ENCODE measurements at places on chromosomes 7 and 10.
A peak's percentile ranks its signal among the peaks of the same experiment; 100 is the strongest.

GRCh38 chr7:138816650-138817049 lies 18.7 kb upstream of the ATP6V0A4 start:
- DNase-seq, result no peak

DNA sequence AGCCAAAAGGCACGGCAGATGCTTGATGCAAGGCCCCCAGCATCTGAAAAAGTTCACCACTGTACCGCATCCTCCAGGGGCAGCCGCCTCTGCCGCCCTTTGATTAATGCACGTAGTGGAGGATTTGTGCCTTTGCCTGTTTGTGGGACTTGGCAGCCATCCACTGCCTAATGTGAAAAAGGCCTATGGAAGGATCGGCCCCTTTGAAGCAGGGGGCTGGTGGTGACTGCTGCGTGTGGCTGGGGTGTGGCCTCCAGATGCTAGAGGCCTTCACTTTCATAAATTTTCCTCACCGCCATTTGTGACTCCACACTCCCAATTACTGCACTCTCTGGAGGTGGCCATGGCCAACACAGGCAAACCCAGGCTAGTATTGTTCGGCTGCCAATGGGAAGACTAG lies 226.0 kb downstream of the BMPER start:
- DNase-seq, result no peak

DNA sequence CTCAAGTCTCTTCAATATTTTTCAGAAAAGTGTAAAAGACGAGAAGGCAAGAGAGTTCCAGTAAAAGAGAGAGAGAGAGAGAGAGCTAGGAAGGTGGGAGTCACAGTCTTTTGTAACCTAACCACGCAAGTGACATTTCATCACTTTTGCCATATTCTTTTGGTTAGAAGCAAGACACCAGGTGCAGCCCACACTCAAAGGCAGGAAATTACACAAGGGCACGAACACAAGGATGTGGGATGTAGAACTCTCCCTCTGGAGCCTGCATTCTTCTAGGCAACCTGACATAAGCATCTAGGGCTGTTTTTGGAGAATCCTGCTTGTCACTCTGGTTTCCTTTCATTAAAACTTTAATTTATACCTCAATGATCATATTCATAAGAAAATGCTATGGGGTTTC lies 1213.1 kb downstream of the DNAJB9 start:
- no peak for DNase-seq

- peak; percentile 62 for DNase-seq
These were observed 24.8 kb downstream of the AGAP3 start for GRCh38 chr7:151110941-151111645.

DNA sequence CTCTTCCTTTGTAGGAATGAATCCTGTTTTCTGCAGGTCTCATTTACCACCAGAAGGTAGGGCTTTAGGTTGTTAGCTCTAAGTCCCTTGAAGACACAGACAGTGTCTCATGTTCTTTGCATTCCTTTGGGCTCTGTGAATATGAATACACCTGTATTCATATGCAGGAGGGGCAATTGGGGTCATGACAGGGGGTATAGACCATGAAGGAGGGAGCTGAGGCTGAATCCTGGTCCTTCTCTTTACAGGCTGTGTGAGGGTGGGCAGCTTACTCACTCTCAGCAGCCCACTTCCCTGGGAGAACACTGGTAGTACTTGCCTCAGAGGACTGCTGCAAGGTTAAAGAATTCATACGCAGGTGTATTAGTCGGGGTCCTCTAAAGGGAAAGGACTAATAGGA lies 267.2 kb upstream of the MGMT start:
- no peak for DNase-seq

DNA sequence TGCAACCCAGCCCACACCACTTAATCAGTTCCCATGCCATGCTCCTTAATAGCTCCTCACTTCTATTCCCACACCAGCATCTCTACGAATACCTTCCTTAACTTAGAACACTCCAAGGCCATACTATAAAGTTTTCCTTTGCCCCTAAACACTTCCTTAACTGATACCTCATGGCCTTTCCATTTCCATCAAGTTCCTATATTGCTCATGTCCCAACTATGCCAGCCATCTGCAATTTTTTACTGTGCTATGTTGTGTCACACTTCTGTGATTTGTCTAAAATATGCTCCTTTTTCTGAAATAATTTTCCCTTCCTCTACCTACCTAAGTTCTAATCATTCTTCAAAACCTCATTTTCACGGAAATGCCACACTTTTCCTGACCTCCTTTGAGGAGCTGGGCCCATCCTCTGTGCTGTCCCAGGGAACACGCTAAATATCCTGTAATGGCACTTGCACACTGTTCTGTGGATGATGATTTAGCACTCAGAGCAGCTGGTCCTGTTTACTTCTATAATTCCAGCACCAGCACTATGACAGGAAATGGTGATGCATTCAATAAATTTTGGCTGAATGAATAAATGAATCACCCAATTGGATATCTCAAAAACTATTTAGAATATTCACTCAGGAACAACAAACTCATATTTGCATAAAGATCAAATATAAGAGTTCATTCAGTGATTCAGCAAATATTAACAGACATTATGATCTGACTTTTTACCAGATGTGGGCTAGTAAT lies 266.5 kb upstream of the HGF start:
- peak; percentile 1 for DNase-seq

GRCh38 chr7:16660702-16661464 lies 14.9 kb downstream of the BZW2 start:
- peak; percentile 69 for DNase-seq

- DNase-seq, result peak; percentile 63
These were observed 86.3 kb downstream of the PRKCQ start for GRCh38 chr10:6493521-6494441.

DNA sequence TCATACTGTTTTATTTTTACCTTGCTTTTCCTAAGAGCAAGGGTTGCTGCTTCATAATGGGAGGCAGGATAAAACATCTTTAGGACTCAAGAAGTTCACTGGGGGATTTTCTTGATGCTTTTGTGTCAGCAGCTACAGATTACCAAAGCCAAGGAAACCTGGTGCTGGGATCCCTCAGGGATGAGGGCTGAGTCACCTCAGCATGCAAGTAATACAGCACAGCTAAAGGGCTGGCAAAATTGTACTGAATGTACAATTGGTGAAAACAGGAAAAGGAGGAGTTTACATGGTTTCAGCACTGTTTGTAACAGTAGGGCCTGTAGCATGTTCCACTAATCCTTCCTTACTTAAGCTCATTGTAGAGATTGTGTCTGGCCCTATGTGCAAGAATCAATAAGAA lies 1056.8 kb downstream of the SORCS1 start:
- DNase-seq, result no peak

GRCh38 chr10:70060389-70060788 lies 7.7 kb downstream of the MACROH2A2 start:
- no peak for DNase-seq

- DNase-seq, result no peak
These were observed 247.5 kb upstream of the GALNT17 start for GRCh38 chr7:70884440-70884764.

- DNase-seq, result no peak
These were observed 562.7 kb downstream of the GALNT17 start for GRCh38 chr7:71694665-71695064.

All from large intestine (tissue), 12 donors.